ENCODE measurements at places on chromosomes 3 and 15.

DNA sequence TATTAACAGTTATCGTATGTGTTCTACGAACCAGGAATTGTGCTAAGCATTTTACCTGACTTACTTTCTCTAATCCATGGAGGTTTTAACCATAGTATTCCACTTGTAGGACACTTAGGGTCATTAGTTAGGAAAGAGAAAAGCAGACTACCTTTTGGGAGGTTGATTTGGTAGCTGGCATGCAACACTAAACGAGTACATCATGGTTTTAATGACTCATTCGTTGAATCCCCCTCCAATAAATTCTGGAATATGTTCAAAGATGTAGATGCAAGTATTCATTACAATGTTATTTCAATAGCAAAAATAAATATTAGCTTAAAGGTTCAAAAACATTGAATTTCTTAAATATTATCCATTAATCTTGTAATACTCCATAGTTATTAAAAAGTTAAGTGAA, 162.5 kb downstream of the FMN1 start:
- no peak for ATAC-seq

DNA sequence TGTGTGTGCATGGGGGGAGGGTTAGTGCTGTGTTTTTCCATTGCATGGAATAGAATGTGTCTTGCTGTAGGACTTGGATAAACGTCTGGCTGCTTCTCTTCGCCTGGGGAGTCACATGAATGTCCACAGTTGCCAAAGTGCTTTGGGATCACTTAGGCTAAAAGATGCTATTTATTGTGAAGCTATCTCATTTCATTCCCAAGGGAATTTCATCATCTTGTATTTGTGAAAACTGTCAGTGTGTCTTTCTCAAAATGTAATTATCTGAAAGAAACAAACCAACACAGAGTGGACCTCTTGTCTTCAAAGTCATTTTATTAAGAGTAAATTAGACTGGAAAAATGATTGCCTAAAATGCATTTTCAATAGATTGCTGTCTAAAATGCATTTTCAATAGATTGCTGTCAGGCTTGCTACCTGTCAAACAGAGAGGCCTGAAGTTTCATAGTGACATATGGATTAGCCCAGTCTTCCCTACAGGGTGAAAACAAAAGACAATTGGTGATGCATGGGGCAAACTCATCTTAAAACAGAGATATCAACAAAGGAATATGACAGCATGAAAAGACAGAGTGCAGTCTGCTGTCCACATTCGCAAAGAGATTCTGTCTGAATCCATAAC, 117.1 kb upstream of the GOLIM4 start:
- no peak for ATAC-seq

DNA sequence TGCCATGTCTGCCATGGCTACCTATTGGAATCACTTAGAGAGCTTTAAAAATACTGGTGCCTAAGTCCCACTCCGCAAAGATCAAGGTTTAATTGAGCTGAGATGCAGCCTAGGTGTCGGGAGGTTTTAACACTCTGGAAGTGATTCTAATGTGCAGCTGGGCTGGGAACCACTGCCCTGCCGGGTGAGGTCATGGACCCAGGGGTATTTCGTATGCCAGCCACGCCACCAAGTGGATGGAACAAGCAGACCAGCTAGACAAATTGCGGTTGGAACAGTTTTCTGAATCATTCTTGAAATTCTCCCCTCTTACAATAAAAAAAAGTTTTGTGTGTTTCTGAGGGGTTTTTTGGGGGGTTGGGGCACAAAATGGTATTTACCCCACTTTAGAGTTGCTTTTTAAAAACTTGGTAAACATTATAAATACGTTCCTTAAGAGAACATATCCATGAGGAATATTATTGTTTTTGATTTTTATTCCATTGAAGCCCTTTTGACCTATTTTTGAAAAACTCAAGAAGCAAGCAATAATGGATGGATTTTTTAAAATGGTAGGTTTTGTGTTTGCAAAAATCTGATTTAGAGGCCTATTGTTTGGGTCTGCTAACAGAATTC, 66.2 kb upstream of the CSTA start:
- ATAC-seq = peak; percentile 87

GRCh38 chr3:52593103-52593502, 56.7 kb downstream of the UQCC5 start:
- no peak for ATAC-seq

GRCh38 chr15:69424001-69424400, 9.9 kb downstream of the KIF23 start:
- ATAC-seq = no peak

GRCh38 chr3:150545419-150546225, 674 bp downstream of the SERP1 start:
- ATAC-seq = peak; percentile 44

GRCh38 chr3:161372321-161373260, 1.3 kb upstream of the SPTSSB start:
- ATAC-seq = peak; percentile 62

- ATAC-seq = no peak
Measured at GRCh38 chr3:132661101-132661500, 972 bp downstream of the UBA5 start.

DNA sequence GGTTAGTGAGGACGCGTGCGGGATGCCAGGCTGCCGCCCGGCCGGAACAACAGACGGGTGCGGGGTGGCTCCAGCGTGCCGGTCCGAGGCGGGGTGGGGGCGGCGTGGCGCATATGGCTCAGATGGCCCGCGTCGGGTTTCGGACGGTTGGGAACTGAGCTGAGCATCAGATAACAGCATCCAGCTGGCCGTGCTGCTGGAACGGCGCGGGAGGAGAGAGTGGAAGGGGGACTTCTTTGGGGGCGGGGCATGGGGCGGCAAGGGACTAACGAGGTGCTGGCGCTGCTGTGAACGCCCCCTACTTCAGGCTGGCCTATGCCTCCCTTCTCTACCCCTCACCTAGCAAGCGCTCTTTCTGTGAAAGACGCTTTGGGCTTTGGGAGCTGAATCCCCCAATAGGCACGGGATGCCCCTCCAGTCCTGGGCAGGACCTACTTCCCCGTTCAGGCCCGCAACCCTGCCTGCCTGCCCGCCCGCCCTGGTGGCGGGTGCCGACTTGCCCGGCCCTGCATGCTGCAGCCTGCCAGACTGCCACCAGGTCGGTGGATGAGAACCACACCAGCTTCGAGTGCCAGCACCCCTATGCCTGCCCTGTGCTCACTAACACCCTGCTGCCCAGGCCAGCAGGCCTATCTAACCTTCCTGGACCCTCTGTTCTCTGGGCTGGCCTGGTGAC, 542 bp downstream of the INKA1 start:
- ATAC-seq = peak; percentile 47

DNA sequence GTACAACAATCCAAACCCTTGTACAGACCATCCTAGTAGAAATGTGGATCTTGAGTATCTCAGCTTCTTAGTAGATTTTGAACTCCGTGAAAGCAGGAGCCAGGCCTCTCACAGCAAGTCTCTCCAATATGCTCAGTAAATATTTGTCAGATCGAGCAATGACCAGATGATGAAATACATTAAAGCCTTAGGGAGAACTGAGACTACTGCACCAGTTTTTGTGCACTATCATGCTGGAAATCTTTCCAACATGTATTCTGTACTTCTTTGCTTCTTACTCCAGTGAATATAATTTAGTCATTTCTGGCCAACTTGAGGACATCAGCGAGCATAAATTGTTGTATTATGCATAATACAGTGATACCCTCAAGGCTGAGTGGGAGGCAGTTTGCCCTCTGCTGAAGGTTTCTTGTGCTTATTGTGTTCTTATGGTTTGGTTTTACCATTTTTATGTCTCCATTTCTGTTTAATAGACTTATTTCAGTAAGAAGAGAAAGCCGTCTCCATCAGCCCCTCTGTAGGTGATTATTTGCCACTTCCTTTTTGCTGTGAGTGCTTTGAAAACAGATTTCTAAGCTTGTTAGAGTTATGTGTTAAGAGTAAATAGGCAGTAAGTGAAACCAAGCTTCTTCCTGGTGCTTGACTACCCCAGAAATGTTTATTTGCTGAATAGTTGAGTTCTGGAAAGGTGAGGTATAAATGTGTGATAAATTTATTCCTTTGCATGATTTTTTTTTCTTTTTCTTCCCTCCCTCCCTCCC, 147.1 kb downstream of the PGPEP1L start:
- ATAC-seq = no peak

- ATAC-seq = no peak
Measured at GRCh38 chr3:42495393-42495792, 7.0 kb upstream of the VIPR1 start.

DNA sequence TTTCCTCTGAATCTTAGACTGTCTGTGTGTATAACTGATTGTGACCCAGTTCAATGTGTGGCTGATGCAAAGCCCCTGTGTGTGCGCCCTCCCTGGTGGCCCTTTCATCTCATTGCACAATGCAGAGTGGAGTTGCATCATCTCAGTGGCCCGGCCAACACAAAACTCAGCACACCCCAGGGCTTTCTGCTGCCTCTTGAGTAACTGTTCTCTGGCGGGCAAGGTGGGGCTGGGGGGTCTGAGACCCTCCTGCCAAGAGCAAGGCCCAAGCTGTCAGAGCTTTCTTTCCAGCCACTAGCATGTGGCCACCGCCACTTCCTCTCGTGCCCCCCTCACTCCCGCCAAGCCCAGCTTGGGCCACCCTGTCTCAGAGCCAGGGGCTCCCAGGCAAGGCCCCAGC, 80.7 kb upstream of the ALDH1L1 start:
- no peak for ATAC-seq

- ATAC-seq = no peak
Measured at GRCh38 chr3:133442518-133442917, 42.7 kb downstream of the BFSP2 start.

DNA sequence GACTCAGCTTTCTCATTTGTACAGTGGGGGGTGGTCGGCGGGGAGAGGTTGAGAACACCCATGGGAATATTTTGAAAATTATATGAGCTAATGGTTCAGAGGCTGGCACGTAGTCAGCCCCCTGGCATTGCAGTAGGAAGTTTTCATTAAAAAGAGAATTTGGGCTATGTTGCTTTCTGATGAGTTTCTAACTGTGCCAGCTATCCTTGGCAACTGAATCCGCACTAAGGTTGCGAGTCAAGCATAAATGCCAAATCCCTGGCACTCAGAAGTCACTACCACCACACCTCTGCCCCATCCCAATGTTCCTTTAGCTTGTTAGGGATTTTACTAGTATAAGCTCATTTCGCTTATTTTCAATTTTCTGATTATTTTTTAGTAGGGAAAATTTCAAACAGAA, 91.6 kb downstream of the DNASE1L3 start:
- ATAC-seq = no peak
